Lung (tissue), 17 donors: ENCODE measurements at places on chromosomes 7 and 10. TPM values are rescaled to one million over a fixed set of nuclear protein-coding genes. Genes with fewer than 3 reads are reported as not detected.

RBM48 gene
- 19.5 TPM for total RNA-seq

ADGRA1 gene
- total RNA-seq, result 1.3 TPM

- H3K4me3 ChIP-seq, result no peak overlapping the region
- no peak overlapping the region for H3K27ac ChIP-seq
- H3K36me3 ChIP-seq, result no peaks in the 10 kb centered on the region
- no peak for DNase-seq
These were observed 52.6 kb upstream of the SMNDC1 start for GRCh38 chr10:110357252-110357780.

DNA sequence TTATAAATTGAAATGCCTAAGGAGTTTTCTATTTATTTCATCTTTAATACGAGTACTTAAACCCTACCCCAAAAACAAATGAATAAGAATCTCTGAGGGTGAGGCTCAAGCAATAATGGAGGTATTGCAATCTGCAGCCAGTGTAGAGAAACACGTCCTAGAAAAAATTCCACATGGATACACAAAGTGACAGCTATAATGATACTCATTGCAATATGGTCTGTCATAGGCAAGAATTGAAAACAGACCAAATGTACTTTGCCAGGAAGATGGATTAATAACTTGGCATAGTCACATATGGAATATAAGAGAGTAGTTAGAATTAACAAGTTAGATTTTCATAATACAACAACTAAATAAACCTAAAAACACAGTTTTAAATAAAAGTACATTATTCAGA, 440.1 kb upstream of the STEAP1 start:
- no peaks in the 10 kb centered on the region for H3K27me3 ChIP-seq
- no peaks in the 10 kb centered on the region for H3K36me3 ChIP-seq
- H3K27ac ChIP-seq, result no peak overlapping the region

GRCh38 chr7:156823435-156823834, 69.5 kb downstream of the LMBR1 start:
- H3K36me3 ChIP-seq, result peaks cover 6% of the 10 kb centered on the region
- H3K27me3 ChIP-seq, result no peaks in the 10 kb centered on the region
- H3K4me1 ChIP-seq, result no peaks in the 10 kb centered on the region
- no peak overlapping the region for H3K4me3 ChIP-seq

DNA sequence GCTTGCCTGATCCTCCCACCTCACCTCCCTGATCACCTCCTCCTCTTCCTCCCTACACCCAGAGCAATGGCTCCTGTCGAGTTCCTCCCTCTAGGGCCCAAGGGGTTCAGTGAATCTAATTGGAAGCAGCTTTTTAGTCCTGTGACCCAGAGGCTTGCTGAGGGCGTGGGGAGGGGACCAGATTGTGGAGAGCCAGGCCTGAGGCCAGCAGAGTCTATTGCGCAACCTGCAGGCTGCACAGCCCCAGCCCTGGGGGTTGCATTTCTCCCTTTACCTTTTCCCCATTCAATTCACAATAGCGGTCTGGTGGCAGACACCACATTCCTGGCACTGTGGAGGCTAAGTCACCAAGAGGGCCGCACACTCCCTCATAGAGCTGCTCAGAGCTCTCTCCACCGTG, 32.5 kb downstream of the GHRHR start:
- no peaks in the 10 kb centered on the region for H3K27me3 ChIP-seq
- no peak overlapping the region for H3K27ac ChIP-seq
- no peaks in the 10 kb centered on the region for H3K36me3 ChIP-seq

DNA sequence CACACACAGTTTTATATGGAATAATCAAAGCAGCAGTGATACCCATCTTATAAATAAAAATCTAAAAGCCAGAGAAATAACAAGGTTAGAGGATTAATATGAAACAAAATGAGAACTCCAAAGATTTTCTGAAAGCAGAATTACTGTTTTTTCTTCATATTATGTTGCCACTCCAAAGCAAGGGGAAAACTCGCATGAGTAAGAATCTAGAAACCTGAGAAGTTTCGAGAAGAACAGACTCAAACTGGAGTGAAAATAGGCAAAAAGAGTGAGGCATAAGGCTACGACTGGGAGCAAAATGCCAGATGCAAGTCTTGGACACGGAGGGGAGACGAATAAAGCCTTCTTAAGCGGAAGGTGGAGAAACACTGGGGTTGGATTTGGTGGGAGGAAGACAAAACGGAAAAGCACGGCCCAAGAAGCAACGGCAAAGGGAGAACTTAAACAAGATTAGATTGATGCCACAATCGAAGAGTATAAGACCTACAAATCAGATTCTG, 923 bp downstream of the TNPO3 start:
- peak overlapping the region; percentile 99 for H3K4me3 ChIP-seq
- DNase-seq, result no peak
- H3K36me3 ChIP-seq, result no peaks in the 10 kb centered on the region
- peaks cover 14% of the 10 kb centered on the region for H3K4me1 ChIP-seq
